ENCODE measurements at places on chromosomes 6 and 20.

- DNase-seq, result no peak
These were observed 559.2 kb upstream of the IMPG1 start for GRCh38 chr6:76631622-76632021.

- DNase-seq, result no peak
These were observed 44.3 kb downstream of the CPXM1 start for GRCh38 chr20:2756056-2756611.

- DNase-seq, result peak; percentile 69
These were observed 49.6 kb downstream of the ATXN1 start for GRCh38 chr6:16711546-16712254.

- DNase-seq, result peak; percentile 85
These were observed 11.4 kb downstream of the CTSZ start for GRCh38 chr20:58995461-58996225.

- no peak for DNase-seq
These were observed 122.5 kb downstream of the MACROD2 start for GRCh38 chr20:14117768-14118167.

- no peak for DNase-seq
These were observed 11.7 kb downstream of the PHIP start for GRCh38 chr6:79066330-79066729.

DNA sequence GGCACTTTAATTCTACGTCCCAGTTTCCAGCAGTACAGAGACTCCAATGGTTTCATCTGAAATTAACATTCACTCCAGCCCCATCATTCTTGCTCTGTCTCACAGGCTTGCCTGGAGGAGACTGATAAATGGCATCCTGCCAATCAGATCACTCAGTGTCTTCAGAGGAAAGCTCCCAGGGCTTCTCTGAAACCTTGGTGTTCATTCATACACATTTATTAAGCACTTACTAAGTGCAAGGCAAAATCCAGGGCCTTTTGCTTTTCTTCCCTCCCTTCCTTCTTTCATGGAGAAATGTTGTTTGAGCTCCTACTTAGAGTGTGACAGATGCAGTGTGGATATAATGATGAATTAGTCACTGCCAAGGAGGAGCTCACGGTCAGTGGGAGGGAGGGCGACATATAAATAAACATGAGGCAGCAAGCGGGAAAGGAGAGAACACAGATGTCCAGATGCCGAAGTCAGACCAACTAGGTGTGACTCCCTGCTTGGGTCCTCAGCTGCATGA, 106.7 kb upstream of the DTNBP1 start:
- peak; percentile 23 for DNase-seq

DNA sequence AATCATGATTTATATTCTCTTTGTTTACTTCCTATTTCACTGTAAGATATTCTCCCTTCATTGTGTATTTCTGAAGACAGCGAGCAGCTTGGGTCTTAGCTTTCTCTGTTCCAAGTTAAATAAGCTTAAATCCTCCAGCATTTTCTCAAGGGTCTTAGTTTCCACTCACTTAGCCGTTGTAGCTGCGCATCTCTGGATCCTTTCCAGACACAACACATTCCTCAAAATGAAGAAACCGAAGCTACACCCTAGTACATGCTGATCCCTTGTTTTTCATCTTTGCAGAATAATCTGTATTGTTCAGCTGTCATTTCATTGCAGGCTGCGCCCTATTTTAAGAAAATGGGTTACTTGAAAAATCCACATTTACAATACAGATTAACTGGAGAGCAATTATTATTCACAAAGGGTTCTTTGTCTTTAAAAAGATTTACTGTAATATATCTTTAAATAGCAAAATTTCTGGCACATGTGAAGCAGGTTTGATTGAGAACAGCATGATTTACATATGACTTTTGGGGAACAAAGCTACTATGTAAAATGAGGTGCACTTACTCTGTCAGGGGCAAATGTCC, 375.8 kb downstream of the QKI start:
- no peak for DNase-seq

DNA sequence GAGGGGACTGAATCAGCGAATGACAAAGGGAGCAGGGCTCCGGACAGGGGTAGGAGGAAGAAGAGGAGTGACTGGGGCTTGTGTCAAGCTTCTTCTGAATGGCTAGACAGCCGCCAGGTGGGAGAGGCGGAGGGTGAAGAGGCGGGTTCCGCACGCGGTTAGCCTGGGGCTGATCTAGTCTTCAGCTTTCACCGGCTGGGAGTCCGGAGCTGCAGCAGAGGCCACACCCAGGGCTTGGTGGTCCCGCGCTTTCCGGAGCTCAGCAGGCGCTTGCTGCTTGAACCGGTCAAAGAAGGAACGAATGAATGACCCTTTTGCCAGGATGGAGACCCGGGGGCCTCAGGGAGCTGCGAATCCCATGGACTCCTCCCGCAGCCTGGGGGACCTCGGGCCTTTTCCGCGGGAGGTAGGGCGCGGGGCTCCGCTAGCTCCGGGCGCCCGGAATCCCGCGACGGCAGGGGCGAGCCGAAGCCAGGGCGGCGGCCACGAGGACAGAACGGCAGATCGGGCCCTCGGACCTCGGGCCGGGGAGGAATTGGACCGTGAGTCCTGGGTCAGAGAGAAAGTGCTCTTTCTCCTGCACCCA, at the start of gene C6orf141:
Gene C6orf141 (plus strand): TSS at position 177 of the 586 bp plus-strand sequence. CDS start 125 bp downstream, at position 302.
- peak; percentile 17 for DNase-seq

GRCh38 chr20:444862-445426, 17.4 kb downstream of the TBC1D20 start:
- no peak for DNase-seq
